ENCODE measurements at places on chromosomes 7 and 10. TPM values are rescaled to one million over a fixed set of nuclear protein-coding genes. Genes with fewer than 3 reads are reported as not detected.

Gene ARHGAP12
- 7.4 TPM for total RNA-seq

Gene MYL10
- not detected for total RNA-seq

Gene OPN1SW
- total RNA-seq, result not detected

DNA sequence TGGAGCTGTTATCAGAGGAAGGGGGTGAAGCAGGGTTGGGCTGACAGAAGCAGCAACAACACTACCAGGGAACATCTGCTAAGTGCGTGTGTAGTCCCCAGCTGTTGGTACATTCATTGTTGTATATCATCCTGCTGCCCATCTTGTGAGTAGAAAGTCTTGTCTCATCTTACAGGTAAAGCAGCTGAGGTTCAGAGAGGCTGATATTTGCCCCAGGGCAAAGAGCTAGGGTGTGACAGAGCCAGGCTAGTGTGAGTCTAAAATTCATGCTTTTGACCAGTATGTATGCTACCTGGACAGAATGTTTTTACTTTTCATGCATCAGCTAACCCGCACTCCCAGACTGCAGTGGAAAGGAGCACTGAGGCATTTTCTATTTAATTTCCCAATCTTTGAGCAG is 221.6 kb downstream of the STK31 start:
- DNase-seq, result no peak

DNA sequence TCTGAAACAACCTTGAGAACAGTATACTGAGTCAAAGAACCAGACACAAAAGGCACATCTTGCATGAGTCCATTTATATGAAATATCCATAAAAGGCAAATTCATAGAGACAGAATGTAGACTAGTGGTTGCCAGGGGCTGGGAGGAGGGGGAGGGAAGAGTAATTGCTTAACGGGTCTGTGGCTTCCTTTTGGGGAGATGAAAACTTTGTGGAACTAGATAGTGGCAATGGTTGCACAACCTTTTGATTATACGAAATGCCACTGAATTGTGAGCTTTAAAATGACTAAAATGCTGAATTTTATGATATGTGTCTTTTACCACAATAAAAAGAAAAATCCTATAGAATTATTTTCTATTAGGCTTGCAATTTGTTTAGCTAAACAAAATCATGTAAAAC is 16.8 kb downstream of the ADRB1 start:
- no peak for DNase-seq

GRCh38 chr10:6115824-6116350 is 27.1 kb downstream of the RBM17 start:
- no peak for DNase-seq

DNA sequence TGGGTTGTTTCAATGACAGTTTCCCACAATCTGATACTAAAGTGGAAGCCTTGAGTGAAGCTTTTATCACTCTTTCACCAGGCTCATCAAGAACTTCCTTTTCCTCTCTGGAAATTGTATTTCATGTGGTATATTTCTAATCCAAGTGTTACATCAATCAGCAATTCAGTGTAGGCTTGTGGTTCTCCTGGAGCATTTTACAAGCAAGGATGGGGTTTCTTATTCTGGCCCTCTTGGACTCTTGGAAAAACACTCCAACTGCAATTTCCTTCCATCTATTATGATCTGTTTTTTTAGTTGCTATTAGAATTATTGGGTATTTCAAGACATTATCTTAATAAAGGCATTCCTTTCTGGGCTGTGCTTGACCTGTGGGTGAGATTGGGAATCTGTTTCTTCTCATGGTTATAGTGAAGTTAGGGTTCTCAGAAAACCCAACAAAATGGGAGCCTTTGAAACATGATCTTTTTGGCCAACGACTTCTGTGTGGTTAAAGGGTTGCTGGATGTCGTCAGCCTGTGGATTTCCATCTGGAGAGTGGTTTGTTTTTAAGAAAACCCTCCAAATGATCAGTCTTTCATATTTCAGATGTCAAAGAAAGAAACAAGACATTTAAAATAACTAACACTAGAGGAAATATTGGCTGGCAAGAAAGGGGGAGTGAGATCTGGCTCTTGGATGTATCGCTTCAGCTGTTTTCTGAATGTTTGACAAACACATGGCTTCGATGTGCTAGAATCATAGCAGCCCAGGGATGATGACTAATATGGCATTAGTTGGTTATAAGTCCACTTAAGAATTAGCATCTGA is 540.2 kb downstream of the LRMDA start:
- DNase-seq, result no peak

GRCh38 chr7:113452245-113452644 is 333.9 kb upstream of the SMIM30 start:
- DNase-seq, result no peak

DNA sequence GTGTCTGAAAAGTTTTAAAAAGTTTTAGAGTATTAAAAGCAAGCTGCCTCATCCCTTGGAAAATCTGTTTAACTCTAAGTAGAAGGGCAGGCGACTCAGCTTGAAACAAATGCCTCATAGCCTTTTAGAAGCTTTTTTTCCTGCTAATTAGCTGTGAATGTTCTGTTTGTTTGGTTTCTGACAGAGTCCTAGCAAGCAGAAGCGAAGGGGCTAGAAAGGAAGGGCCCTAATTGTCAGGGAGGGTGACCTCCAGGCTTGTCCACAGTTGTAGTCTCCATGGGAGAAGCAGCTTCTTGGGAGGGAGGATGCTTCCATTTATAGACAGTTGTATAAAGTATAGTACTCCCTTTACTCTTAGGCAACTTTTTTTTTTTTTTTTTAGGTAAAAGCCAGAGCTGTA is 90.9 kb downstream of the DNAJC1 start:
- no peak for DNase-seq

DNA sequence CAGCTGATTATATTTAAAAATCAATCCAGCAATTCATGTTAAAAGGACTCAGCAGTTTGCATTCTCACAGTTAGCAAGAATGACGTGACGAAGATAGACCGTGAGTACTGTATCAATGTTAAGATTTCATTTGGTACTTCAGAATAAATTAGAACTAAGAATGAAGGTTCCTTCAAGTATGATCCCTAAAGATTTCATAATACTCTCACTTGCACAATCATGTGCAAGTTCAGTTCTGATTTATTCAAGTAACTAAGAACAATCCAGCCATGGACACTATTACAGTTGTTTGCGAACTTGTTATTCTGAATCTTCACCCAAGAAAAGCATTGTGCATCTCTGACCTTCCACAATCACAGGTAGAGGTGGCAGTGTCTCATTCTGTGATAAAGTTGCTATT is 7.7 kb downstream of the RHEB start:
- DNase-seq, result no peak

DNA sequence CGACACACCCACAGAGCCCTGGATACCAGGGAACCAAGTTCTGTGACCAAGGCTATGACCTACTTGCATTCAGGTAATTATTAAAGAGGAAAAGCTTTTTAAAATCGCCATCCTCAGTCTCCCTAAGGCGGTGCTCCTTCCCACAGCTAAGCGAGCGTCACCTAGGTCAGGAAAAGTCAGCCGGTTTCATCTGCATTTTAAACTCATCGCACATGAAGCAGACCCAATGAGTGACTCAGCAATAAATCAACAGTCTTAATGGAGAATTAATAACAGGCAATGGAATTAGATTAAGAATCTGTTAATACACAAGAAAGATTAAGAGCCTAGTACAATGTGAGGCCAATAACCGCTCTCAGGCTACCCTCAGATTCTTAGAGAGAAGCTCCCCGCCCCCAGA is 59.2 kb downstream of the HSPA12A start:
- no peak for DNase-seq

GRCh38 chr10:114767101-114767985 is 54.2 kb upstream of the FHIP2A start:
- no peak for DNase-seq

DNA sequence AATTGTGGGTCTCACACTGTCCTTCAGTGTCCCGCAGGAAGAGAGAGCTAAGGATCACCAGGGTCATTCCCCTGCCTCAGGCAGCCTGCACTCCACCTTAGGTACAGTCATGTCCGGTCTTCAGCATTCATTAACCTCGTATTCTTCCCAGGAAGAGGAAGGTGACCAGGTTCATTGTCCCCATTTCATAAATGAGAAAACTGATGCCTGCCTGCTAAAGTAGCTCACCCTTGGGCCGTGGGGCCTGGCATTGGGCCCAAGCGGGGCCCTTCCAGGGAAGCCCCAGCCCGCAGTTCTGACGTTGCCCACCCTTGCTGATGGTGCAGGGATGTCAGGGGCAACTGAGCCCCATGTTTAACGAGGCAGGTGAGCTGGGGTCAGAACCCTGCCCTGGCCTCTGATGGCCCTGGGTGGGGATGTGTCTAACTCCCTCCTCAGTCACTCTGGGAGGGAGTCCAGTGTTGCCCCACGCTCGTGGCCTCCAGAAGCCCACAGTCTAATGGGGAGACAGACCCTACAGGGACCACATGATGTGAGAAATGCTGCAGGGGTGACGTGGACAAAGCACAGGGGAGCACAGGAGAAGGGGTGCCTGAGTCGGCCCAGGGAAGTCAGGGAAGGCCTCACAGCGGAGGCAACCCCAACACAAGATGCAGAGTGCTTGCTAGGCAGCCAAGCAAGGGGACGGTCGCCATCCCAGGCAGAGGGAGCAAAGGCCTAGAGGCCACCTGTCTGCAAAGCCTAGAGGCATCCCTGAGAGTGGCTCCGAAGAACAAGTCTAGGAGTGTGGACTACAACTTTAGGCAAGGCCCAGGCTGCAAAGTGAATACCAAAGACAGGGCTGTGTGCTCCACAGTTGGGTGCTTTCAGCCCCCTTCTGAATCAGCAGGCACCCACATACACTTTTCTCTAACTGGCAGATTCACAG is 25.1 kb downstream of the DDIT4 start:
- no peak for DNase-seq

Measured in GM12878 (cell line).